ENCODE measurements at places on chromosomes 5 and 9.

GRCh38 chr5:17243287-17244063, 26.0 kb downstream of the BASP1 start:
- no peak for DNase-seq

DNA sequence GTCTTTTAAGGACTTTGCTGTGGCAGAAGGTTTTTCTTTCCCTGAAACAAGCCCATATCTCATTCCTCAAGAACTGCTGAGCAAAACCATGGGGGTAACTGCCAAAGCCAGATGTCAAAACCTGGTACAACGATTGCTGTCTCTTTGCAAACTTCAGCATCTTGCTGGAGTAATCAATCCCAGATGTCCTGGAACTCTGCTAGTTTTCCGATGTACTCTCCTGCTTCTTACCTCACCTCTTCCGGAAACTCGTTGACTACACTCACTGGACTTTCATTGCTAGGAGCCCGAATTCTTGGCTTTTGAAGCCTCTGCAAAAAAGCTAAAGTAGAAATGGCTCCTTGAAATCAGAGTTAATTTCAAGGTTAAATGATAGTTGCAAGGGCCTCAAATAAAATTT, 23.3 kb downstream of the RAD1 start:
- no peak for DNase-seq

GRCh38 chr5:54390015-54390414, 65.5 kb upstream of the HSPB3 start:
- DNase-seq = no peak

- no peak for DNase-seq
These were observed 121.0 kb downstream of the ZCCHC7 start for GRCh38 chr9:37241340-37241739.

GRCh38 chr5:111454776-111455175, 57.6 kb downstream of the STARD4 start:
- DNase-seq = no peak

DNA sequence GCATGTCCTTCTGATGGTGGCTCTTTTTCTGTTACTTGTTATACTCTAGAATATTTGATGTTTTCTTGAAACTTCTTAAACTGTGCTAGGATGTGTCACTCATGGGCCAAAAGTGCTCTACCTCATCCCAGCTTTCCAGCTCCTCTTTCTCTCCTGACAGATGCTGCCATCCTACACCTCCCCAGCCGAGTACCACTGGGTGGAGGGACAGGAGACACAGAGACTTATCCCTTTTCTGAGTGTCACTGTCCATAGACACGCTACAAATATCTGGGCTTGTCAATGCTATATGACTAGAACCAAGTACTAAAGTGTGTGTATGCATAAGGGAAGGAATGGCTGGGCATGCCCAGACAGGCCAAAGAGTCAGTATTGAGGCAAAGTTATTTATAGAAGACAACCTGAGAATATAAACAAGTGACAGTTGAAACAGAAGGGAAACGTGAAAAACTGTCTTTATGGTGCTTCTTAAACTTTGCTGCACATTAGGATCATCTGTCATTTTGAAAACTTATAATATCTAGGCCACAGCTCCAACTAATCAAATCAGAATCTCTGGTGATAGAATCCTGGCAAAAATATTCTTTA, 188.0 kb downstream of the CARTPT start:
- DNase-seq = no peak

DNA sequence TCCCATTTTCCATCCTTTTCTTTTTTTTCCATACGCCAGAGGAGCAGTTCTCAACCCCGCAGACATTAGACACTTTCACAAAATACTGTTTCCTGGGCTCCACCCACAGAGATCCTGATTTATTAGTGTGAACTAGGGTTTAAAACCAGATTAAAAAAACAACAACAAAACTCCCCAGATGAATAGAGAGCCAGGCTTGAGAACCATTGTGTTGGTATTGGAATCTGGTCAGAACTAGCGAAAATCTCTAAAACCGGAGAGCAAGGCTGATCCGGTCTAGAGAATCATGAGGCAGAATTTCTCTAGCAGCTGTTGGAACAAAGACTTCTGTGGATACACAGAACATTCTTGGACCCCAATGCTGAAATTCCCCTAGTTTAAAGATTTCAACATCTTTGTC, 173.0 kb downstream of the PCSK1 start:
- no peak for DNase-seq

- no peak for DNase-seq
These were observed 469.4 kb upstream of the TNC start for GRCh38 chr9:115587310-115587709.

- DNase-seq = no peak
These were observed 2306.2 kb upstream of the ACO1 start for GRCh38 chr9:30078195-30078594.

- DNase-seq = no peak
These were observed 60.7 kb downstream of the NRG2 start for GRCh38 chr5:139982157-139982974.

DNA sequence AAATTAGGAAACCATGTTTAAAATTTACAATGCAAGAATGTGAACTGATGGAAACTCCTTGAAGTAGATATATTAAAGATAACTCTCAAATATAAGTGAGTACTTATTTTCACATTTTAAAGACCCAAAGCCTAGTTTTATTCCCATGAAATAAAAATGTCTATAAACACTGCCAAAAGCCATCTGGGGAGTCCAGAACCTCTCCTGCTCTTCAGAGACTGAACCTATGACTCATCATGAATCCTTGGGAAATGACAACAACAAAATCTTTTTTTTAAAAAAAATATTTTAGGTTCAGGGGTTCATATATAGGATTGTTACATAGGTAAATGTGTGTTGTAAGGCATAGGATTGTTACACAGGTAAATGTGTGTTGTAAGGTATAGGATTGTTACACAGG, 33.8 kb upstream of the FYB1 start:
- DNase-seq = no peak

All from NCI-H2227 treated with DMSO at 0.1 percent for 48 hours (cell line).